ENCODE measurements at places on chromosomes 6 and 20. TPM values are rescaled to one million over a fixed set of nuclear protein-coding genes. Genes with fewer than 3 reads are reported as not detected.

DNA sequence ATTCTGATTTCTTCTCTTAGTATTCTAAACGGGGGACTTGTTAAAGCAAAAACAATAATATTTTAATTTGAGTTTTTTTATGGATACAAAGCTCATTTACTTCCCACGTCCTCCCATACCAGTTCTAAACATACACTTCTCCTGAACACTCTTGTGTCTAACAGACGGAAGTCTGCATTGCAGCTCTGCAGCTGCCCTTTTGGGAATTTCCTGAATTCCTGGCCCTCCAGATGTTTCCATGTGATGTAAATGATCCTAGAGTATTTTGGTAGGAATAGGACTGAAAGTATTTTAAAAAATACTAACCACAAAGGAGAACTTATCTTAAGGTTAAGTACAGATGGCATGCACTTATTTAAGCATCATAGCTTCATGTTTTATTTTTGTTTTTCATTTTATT, 886.7 kb downstream of the TBC1D32 start:
- DNase-seq: no peak

DNA sequence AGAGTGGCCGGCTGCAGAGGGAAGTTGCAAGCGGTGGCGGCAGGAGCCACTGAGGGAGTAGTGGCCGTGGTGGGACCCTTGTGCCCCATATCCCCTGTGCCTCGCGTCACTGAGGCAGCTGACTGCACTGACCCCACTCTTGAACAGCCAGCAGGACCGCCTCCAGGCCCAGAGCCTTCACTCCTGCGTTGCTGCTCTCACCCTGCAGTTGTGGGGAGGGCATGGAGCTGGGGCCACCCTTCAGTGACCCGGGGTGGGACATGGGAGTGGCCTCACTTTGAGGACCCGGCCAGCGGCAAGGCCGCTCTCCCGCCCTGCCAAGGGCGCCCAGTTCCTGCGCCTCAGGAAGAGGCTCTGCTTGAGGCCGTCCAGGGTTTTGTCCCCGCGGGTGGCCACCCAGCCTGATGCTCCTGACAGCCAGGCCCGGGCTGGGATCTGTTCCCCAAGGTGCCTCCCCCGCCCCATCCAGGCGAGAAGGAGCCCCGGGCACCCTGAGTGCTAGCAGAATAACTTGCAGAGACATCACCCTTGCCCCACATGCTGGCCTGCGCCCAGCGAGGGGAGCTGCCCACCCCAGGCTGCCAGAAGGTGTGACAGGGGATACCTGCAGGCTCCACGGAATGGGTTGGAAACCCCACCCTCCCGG, 44.4 kb downstream of the HLA-DRA start:
- DNase-seq: no peak

DNA sequence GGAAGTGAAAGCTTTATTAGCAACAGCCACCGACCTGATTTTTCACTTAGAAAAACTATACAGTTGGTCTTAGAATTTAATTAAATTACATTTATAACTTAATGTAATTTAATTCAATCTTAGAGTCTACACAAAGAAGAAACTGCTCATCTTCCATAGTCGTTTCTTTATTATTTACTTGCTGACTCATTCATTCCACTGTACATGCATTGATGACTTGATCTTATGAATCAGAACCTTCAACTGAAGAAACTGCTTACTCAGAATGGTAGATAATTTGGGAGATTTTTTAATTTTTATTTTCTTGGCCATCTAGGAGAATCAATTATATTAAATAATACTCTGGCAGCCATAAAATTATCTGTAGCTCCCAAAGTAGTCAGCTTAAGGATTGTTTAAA, 1021.6 kb upstream of the FLRT3 start:
- no peak for DNase-seq

GRCh38 chr6:40022867-40023266, 88.6 kb upstream of the MOCS1 start:
- no peak for DNase-seq

Gene CD93
- total RNA-seq: 6.4 TPM
